ENCODE measurements at places on chromosomes 5 and 9.

- no peak overlapping the region for H3K27ac ChIP-seq
- no peaks in the 10 kb centered on the region for H3K4me1 ChIP-seq
- H3K27me3 ChIP-seq: no peaks in the 10 kb centered on the region
- H3K4me3 ChIP-seq: no peak overlapping the region
- no peak for DNase-seq
- no peaks in the 10 kb centered on the region for H3K36me3 ChIP-seq
These were observed 184.9 kb upstream of the SLC12A2 start for GRCh38 chr5:127898551-127899213.

- H3K27me3 ChIP-seq: peaks cover 5% of the 10 kb centered on the region
- no peak for DNase-seq
- H3K27ac ChIP-seq: no peak overlapping the region
- no peaks in the 10 kb centered on the region for H3K36me3 ChIP-seq
- no peaks in the 10 kb centered on the region for H3K4me1 ChIP-seq
These were observed 193.8 kb upstream of the TRIM32 start for GRCh38 chr9:116493183-116493860.

GRCh38 chr5:31918739-31919138 lies 255.4 kb downstream of the GOLPH3 start:
- no peaks in the 10 kb centered on the region for H3K4me1 ChIP-seq
- DNase-seq: no peak
- no peak overlapping the region for H3K27ac ChIP-seq

- no peak overlapping the region for H3K4me3 ChIP-seq
- H3K4me1 ChIP-seq: peaks cover 46% of the 10 kb centered on the region
- no peaks in the 10 kb centered on the region for H3K27me3 ChIP-seq
- peaks cover 1% of the 10 kb centered on the region for H3K36me3 ChIP-seq
- no peak for DNase-seq
- no peak overlapping the region for H3K27ac ChIP-seq
These were observed 5.0 kb upstream of the PTGER4 start for GRCh38 chr5:40674661-40675235.

DNA sequence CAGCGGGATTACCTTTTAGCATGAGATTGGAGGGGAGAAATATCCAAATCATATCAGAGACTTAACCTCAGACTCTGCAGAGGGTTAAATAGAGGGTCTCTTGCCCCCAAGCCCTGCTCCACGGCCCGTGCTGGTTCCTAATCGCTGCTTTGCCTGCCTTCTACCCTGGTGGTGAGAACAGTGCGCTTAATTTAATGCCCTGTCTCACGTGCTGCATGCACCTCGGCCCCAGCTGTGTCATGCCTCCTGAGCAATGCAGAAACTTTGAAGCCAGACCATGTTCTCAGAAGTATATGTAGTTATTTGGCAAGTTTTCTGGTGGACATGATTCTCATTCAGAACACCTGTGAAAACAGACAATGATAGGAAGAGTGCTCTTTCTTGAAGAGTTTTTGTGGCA lies 1.4 kb downstream of the OTULIN start:
- no peaks in the 10 kb centered on the region for H3K27me3 ChIP-seq
- H3K27ac ChIP-seq: peak overlapping the region; percentile 93
- H3K4me3 ChIP-seq: peak overlapping the region; percentile 86
- peaks cover 8% of the 10 kb centered on the region for H3K36me3 ChIP-seq
